ENCODE measurements at places on chromosomes 5 and 9.

DNA sequence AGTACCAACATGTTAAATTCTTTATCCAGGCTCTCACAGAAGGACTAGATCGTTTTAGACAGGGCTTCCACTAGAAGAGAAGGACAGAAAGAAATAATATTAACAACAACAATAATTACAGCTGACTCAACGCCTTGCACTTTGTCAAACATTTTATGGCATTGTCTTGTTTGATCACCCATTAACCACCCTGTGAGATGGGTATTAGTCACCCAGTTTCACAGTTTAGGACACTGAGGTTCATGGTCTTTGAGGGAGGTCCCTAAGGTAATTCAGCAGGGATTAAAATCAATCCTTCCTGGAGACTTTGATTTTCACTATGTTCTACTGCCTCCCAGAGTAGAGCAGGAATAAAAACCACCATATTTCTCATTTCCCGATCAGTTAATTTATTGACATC, 51.4 kb upstream of the BNC2 start:
- no peak for DNase-seq

- no peak for DNase-seq
These were observed 101.5 kb upstream of the SNX2 start for GRCh38 chr5:122673343-122673742.

DNA sequence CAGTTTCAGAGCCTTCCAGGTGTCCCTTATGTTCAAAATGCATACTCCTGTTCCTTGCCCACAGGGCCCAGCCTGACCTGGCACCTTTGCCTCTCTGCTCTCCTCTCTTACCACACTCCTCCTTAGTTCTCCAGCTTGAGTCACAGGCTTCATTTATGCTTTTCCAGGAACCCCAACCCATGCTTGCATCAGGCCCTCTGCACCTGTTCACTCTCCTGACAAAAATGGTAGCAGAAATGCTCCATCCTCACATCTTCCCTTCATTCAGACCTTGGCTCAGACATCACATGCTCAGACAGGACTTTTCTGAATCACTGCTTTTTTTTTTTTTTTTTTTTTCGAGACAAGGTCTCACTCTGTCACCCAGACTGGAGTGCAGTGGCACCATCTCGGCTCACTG, 15.1 kb upstream of the RNF145 start:
- no peak for DNase-seq

DNA sequence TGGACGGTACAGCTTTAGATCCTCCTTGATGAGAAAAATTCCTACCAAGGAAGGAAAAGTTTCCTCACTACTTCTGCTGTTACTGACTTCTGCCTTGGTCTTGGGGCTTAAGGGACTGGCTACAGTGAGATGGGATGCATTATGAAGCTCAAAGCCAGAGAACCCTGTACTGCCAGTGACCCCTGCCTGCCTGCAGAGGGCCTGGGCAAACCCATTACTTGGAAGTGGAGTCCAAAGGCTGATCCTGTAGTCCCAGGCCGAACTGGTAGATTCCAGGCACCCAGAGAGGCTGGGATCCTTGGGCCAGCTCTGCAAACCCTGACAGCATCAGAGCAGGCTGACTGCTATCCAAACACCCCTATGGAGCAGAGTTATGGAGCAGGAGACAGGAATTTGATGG, 25.7 kb upstream of the NR5A1 start:
- no peak for DNase-seq

DNA sequence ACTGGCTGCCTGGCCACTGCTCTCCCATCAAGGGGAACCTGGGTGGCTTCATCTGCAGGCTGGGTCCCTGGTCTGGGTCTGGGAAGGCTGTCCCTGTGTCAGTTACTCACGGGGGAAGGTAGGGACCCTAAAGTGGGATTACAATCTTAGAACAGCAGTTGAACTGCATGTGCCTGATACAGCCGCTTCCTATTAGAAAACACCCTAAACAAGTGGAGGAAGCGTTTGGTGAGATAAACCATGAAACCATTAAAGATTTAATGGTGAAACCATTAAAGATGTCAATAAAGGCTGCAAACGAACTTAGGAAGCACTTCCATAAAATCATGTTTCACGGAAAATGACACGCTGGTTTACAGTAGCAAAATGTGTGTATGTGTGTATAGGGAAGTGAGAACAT, 2.5 kb upstream of the GFI1B start:
- DNase-seq: no peak

- no peak for DNase-seq
These were observed 1342.1 kb upstream of the C9orf72 start for GRCh38 chr9:28915202-28915930.

DNA sequence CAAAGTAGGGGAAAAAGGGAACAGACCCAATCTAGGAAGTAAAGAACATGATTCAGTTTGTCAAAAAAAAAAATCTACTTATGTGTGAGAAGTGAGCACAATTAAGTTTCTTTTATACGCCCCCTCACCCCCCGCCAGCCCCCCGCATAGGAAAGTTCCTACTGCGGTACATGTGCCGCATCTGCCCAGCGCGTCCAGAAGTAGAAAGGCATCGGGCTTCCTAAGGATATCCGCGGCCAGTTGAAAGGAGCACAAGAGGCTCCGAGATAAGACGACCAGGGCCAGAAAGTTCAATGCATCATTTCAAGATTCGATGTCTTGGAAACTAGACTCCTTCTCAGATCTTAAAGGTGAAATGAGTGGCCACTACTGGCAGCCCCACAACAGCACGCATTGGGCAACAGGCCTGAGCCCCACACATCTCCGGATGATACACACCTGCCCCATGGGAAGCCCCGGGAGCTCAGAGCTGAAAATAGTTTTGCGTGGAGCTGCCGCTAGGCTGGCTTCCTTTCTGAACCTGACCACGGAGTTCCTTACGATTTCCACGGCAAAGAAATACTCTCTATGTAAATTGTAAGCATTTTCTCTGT, 203.9 kb downstream of the RAB3C start:
- DNase-seq: peak; percentile 60

DNA sequence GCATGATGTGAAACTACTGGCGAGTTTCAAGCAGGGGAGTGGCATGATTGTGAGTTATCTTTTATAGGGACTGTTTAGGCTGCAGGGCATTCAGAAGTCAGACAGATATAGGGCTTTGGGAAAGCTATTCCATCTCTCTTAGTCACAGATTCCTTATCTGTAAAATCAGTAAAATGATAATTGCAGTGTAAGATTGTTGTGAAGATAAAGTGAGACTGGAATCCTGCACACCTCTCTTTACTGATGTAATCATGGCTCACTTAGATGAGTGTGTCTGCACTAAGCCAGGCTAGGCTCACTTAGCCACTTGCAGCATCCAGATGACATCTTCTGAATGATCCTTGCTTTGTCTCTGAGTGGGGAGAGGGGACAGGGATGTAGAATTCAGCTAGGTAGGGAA, 81.8 kb upstream of the MAMDC2 start:
- no peak for DNase-seq

DNA sequence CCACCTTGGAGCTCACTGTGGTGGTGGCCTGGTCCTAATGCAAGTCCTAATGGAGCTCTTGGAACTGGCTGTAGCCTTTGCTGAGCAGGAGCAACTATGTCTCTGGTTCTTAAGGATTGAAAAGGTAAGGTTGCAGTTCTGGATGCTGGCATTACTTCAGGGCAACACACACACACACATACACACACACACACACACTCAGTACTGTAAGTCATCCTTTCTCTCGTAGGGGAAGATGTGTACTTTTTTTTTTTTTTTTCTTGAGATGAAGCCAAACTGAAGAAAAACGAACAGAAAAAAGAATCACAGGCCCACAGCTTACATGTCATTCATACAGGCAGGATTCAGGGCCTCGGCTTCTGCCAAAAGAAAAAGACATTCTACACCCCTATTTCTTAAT, 81.1 kb upstream of the RPS23 start:
- DNase-seq: no peak

DNA sequence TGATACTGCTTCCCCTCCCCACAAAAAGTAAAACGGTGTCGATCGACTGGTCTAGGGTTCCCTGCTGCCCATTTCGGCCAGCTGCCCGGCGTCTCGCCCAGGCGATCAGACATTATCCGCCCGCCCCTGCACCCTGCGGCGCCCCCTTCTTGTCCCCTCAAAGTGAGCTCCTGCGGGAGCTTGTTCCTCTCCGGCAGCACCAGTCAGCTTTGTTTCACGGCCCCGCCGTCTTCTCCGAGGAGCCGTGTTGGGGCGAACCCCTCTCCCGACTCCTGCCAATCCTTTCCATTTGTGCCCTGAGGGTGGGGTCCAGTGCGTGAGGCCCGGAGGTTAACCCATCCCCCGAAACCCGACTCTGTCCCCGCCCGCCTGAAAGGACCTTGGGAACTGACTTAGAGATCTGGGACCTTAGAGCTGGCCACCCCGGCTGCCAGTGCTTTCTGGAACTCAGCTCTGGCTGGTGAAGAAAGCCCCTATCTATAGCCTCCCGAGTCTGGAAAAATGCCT, 518 bp downstream of the UBE2B start:
- peak; percentile 67 for DNase-seq

DNA sequence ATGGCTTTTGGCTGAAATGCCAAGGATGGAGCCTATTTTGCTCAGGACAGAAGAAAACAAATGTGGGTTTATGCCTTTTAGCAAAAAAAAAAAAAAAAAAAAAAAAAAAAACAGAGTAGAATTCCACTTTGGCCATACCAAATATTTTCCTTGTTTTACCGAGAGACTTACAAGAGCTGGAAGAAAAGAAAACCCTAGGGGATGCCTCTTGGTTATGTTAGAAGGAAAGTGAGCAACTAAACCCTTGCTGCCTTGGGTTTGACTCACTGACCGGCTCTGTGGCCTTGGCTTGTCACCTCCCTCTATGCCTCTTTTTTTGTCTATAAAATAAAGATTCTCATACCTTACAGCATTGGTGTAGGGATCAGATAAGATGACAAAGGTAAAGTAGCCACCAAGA, 69.6 kb upstream of the ABCA1 start:
- DNase-seq: no peak

DNA sequence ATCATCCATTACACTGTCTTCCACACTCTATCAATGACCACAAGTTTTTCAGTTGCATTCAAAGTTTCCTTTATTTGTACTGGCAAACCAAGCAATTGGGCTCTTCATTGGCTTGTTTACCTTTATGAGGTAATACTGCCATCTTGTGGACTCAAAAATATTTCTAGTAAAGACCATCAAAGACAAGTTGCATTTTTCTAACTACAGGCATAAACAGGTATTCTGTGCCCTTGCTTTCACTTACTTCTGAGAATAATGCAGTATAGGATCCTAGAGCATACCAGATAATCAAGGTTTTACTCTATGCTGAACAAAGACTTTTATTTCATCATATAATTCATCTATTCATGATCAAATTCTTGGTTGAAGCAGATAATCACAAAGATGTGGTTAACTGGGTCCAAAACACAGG, 173.7 kb upstream of the POU5F2 start:
- DNase-seq: peak; percentile 63

DNA sequence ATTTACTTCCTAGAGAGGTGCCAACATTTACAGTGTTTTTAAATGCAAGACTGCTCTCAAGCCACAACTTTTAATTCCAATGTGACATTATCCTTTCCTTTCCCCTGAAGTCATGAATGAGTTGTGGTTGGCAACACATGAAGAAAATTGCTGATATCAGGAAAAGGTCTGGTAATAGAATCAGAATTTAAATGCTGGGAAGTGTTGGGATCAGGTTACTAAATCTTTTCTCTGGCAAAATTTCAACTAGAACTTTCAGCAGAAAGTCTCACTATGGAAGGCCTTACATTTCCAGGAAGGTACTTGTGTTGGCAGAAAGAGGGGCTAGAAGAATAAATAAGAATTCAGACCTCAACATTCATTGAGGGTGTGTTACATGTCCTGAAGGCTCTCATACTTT, 10.6 kb upstream of the SLC44A1 start:
- no peak for DNase-seq

DNA sequence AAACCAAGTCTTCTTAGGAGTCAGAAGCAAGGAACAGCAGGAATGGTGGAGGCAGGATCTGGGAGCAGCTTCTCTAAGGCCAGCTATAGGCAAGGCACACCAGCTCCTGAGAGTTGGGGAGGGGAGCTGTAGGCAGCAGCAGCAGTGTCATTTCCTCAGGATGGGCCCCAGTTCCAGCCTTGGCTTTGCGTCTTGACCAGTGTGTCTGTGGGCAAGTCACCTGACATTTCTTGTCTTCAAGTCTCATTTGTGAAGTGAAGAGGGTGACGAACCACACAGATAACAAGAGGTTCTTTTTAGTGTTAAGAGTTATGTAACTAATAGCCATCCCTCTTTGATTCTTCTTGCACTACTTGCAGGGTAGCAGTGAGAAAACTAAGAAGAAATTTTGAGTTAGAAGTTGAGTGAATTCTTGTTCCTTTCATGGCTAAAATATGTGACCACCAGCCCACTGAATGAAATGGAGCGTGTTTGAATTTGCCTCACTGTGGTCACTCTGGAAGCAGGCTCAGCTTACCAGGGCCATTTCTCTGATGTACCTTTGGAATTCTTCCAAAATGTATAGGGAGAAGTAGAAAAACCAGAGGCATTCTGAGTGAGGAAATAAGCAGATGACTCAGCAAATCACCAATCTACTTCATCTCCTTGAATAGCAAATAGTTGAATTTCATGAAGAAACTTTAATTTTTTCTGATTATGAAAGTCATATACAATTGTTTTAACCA, 42.4 kb downstream of the RHOBTB3 start:
- peak; percentile 53 for DNase-seq

DNA sequence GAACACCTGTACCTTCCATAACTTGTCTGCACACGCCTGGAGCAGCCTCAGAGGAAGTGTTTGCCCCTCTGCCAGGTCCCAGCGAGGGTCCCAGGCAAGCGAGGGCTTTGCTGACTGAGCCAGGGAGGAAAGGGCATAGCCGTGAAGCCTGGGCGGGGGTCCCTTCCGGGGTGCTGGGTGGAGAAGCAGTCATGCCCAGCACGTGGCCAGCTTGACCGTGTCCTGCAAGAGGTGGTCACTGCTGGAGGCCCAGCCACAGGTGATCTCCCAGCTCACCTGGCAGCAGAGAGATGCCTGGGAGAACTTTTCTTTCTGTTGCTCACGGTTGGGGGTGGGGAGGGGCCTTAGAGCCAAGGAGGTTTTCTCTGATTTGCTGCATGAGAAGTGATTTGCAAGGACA, 195.3 kb downstream of the CACNA1B start:
- no peak for DNase-seq

All from KBM-7 (cell line).